ENCODE measurements at places on chromosomes 6 and 20. TPM values are rescaled to one million over a fixed set of nuclear protein-coding genes. Genes with fewer than 3 reads are reported as not detected.

STMND1 gene
- total RNA-seq: not detected

POM121L2 gene
- total RNA-seq: not detected

LINC00237 gene
- total RNA-seq: 2.0 TPM

RIPOR2 gene
- total RNA-seq: 17.8 TPM

CYP21A2 gene
- not detected for total RNA-seq

FAM209B gene
- total RNA-seq: not detected

ULBP1 gene
- 3.9 TPM for total RNA-seq

NT5E gene
- total RNA-seq: 4.7 TPM

LRRC1 gene
- total RNA-seq: 12.0 TPM

FNDC1 gene
- 1.1 TPM for total RNA-seq

GPRC6A gene
- not detected for total RNA-seq

PPP1R18 gene
- 34.5 TPM for total RNA-seq

SIRPB1 gene
- 0.47 TPM for total RNA-seq

GDAP1L1 gene
- total RNA-seq: 121 TPM

POFUT1 gene
- total RNA-seq: 18.1 TPM

CLVS2 gene
- total RNA-seq: 56.1 TPM

ELOVL2 gene
- 52.7 TPM for total RNA-seq

CD109 gene
- 1.6 TPM for total RNA-seq

PTPRT gene
- 17.8 TPM for total RNA-seq

RAET1G gene
- not detected for total RNA-seq

TMEM63B gene
- 41.3 TPM for total RNA-seq

TMEM30A gene
- total RNA-seq: 166 TPM

NECAB3 gene
- 27.8 TPM for total RNA-seq

MOCS1 gene
- 4.7 TPM for total RNA-seq

FAM83C gene
- not detected for total RNA-seq

Measured in occipital lobe (tissue), 3 donors.